ENCODE measurements at places on chromosomes 7 and 10.

DNA sequence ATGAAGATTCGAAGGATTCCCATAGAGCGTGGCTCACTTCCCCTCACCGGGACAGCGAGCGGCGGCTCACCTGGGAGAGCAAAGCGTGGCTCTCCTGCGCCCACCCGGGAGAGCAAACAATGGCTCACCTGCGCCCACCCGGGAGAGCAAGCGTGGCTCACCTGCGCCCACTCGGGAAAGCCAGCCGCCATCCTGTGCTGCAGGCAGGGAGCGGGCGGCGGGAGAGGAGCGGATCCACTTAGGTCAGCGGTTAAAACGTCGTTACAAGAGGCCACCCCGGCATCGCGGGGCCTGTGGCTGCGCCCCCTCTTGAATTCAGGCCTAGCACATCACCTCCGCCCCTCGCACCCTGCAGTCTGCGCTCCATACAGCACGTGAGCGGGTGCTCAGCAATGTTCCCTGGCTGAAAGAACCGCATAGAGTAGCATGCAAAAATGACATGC, 461 bp upstream of the FIGNL1 start:
- DNase-seq = no peak

DNA sequence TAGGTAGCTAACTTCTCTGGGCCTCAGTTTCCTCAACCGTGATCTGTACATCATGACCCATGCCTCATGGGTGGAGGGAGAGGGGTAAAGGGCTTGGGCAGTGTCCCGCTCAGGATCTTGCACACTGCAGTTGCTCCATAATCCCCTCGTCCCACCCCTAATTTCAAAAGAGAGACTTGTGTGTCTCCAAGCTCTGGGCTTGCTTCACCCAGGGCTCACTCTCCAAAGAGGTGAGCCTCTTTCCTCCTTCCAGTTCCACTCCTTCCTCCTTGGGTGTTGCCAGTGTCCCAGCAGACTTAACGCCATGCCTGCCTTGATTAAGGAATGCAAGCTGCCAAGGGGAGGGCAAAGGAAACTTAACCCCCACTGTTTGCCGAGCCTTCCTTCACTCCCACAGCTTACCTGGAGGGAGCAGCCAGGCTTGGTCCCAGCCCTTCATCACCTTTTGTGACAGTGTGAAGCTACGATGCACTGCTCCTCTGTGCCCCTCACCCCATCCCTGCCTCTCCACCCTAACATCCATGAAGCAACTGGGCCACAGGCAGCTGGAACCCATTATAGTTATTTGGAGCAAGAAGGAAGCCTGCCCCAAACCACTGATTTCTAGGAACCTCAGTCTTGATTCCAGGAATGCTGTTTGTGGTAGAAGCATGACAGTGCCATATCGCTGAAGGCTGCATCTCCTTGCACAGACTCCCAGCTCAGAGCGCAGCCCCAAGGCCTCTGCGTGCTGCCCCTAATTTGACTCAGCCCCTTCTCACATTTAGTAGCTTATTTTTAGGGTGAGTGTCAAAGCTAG, 363.3 kb downstream of the TNS3 start:
- no peak for DNase-seq

GRCh38 chr7:27248911-27249723, 6.5 kb downstream of the EVX1 start:
- DNase-seq = no peak

- DNase-seq = no peak
These were observed 4.1 kb downstream of the CPA1 start for GRCh38 chr7:130384371-130384801.

DNA sequence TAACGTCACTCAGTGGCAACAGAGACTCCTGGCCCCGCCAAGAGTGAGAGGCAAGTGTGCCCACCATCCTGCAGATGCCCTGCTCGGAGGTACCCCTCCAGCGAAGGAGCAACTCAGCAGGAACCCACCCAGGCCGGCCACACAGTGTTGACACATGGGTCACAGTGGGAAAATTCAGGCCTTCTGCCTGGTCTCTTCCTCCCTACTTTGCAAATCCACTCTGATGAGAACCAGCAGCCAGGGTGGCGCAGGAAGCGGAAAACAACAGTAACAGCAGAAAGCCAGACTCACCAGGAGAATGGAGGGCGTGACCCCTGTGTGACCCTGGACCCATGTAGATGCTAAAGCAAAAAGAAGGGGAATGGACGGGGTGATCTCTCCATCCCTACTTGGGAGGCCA, 53.8 kb downstream of the CTBP2 start:
- no peak for DNase-seq

DNA sequence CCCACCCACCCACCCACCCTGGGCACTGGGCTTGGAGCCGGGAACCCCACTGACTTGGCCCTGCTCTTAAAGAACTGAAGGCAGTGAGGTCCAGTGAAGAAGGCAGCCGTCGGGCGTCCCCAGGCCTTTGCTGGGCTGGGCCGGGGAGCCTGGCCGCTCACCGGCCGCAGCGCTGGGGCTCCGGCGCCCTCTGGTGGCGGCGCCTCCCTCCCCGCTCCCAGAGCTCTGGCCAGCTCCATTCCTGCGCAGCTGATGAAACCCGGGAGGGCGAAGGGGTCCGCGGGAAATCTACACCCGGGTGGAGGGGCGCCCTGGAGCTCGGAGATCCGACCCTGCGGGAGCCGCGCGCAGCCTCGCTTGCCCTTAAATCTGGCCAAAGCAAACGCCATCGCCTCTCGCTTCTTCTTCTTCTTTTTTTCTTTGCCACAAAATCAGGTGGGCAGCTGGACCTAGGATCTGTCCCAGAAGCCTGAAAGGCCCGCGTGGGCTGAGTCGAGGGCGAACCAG, 1.7 kb upstream of the CXCL12 start:
- no peak for DNase-seq

- DNase-seq = no peak
These were observed 125.0 kb downstream of the FOXP2 start for GRCh38 chr7:114539575-114539974.

DNA sequence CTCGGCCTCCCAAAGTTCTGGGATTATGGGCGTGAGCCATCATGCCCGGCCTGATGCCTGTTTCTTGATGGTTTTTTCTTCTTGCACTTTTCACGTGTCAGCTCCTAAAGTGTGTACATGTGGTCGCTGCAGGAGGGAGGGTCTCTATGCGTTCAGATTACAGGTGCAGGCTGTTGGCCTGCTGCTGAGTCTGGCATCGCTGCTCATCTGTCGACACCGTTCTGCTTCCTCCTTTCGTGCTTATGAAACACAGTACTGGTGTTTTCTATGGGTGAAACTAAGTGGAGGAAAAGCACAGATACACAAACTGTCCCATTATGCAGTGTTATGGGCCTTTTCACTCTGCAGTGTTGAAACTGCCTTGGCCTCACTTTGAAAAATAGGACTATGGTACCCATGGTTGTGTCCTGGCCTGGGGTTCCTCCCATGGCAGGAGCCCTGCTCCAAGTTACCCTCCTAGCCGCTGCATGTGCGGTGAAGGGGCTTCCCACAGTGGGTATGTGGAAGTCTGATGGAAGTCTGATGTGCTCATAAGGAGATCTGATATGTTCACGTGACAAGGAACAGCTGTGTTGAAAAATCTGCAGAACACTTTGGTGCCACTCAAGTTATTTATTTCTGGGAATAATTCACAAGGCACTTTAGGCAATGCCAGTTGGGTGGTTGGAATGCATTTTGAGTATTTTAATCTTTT, 23.5 kb downstream of the OGDH start:
- no peak for DNase-seq

DNA sequence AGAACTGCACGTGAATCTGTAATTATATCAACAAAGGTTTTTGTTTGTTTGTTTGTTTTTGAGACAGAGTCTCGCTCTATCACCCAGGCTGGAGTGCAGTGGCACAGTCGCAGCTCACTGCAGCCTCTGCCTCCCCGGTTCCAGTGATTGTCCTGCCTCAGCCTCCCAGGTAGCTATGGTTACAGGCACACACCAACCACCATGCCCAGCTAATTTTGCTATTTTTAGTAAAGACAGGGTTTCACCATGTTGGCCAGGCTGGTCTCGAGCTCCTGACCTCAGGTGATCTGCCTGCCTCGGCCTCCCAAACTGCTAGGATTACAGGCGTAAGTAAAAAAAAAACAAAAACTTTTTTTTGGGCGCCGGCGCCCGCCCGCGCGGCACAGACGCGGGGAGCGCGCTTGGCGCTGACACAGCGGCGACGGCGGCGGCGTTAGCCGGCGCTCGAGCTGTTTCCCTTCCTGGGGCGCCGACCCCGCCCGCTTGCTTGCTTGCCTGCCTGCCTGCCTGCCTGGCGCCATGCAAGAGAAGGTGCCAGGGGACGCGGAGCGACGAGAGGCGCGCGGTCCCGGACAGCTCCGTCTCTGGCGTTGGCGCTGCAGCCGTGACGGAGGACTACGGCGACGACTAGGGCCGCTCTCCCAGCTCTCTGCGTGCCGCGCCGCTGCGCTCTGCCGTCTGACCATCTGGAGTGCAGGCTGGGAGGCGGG, 171.4 kb upstream of the NUPR2 start:
- DNase-seq = no peak

GRCh38 chr10:70357565-70357964, 24.9 kb downstream of the LRRC20 start:
- no peak for DNase-seq

GRCh38 chr10:8637640-8638039, 583.2 kb downstream of the GATA3 start:
- no peak for DNase-seq

DNA sequence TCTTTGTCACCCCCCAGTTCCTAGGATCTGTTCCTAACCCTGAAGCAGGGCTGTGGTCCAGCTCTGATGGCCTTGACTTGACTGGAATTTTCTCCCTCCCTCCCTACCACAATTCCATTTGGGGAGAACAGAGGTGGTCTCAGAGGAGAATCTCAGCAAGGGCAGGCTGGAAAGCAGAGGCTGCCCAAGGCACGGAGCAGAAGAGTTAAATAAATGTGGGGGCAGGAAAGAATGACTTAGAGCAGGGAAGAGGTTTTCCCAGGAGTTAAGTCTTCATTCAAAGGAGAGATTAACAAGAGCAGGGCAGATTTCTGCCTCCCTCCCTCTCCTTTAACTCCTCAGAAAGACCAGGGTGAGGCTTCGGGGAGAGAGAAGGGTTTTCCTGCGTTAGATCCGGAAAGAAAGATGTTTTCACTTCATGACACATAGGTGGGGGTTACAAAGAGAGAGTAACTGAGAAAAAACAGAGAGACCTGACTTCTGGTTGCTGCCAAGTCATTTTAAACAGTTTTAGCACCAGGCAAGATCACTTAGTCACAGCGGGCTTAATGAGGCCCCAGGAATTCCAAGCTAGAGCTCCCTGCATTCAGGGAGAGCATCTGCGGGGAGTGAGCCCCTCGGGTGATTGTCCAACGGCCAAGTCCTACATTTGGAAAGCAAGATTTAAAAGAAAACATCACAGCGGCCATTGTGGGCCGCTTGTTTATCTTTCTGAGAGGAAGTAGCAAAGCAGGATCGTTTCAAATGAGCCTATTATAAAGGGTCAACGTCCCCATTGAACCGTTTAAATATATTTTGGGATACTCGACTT, 78.7 kb downstream of the ARHGAP22 start:
- DNase-seq = no peak

GRCh38 chr10:89521368-89521767, 14.0 kb downstream of the SLC16A12 start:
- DNase-seq = no peak

- no peak for DNase-seq
These were observed 46.1 kb upstream of the NFE2L3 start for GRCh38 chr7:26105931-26106330.

- DNase-seq = no peak
These were observed 115.9 kb downstream of the DLG5 start for GRCh38 chr10:77810446-77811335.

GRCh38 chr7:27163288-27164044, 1.9 kb downstream of the HOXA9 start:
- no peak for DNase-seq

DNA sequence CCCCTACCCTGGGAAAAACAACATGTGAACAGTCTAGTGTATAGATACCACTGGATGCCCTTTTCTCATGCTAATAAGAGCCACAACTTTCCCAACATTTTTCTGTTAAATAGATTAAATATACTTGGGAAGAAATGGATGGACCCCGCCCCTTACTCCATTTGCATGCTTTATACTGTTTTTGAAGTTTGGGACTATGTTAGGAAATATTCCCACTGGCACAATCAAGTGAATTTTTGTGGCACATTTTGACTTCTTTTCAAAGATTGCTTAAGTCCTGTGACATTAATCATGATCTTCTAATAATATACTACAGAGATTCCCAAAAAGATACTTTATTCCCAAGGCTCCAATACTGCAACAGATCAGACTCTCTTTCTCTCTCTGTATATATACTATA, 216.6 kb downstream of the TWIST1 start:
- no peak for DNase-seq

Measured in activated T-helper 1 cell treated with anti-CD3 and anti-CD28 coated beads, Interleukin-2, amount 50 U/mL, for 16 hours (primary cell).